Activated naive CD8-positive, alpha-beta T cell treated with anti-CD3 and anti-CD28 coated beads, Interleukin-2, amount 50 U/mL, for 24 hours (primary cell): ENCODE measurements at places on chromosomes 1 and 21.

- DNase-seq: no peak
These were observed 110.4 kb downstream of the PATJ start for GRCh38 chr1:61852670-61853015.

GRCh38 chr1:52795464-52795863 lies 47.1 kb upstream of the ZYG11A start:
- DNase-seq: no peak

- no peak for DNase-seq
These were observed 15.9 kb downstream of the NUF2 start for GRCh38 chr1:163337631-163338030.

DNA sequence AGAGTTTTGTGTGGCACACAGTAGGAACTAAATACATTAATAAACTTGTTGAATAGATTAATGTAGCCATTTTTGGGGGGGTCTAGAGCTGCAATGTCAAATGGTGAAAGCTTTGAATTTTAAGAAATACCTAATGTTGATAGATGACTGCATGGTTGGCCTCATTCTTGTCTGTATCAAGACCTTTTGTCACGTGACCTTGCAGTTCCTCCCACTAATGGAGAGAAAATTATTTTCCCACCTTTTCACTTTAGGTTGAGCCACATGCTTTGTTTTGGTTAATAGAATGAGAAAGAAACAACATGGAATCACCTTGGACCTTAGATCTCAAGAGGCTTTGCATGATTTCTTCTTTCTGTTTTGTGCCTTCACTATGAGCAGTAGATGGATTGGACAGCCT lies 223.6 kb upstream of the DEPDC1 start:
- no peak for DNase-seq

GRCh38 chr1:209862391-209863356 lies 34.9 kb downstream of the UTP25 start:
- no peak for DNase-seq

DNA sequence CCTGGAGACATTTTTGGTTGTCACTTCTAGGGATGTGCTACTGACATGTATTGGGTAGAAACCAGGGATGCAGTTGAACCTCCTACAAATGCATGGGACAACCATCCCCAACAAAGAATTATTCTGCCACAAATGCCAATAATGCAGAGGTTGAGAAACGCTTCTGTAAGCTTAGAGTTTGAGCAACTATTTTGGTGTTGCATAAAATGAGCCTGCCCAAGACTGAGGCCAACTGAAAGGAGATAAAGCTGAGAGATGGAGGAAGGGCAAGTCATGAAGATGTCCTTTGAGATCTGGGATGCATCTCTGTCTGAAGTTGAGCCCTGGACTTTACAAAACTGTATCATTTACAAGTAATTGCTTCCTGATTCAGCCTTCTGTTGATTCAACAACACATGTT lies 106.9 kb downstream of the KCNJ15 start:
- no peak for DNase-seq

DNA sequence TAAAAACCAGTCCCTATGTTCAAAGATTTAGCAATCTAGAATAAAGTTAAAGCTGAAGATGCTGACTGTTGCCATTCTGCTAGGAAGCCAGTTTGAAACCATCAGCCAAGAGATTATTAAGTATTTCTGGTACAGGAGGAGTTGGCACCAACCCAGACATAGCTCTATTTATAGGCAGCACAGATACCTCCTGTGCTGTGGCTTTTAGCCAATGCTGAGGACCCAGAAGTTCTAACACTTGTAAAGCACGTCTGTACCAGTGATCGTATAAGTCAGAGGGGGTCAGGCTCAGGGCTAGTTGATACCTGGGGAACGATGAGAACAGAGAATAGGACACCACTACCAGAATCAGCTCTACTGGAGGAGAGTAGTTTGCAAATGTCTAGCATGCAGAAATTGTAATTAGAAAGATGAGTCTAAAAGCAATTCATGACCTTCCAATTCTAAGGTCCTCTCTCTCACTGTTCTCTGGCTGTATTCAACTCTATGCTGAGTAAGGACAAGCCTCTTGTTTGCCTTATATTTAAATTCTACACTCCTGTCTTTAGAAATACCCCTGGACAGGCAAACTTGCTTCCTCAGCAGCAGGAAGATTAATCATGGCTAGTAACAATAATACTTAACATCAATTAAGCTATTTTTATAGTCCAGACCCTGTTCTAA lies 96.8 kb upstream of the PALMD start:
- DNase-seq: no peak

DNA sequence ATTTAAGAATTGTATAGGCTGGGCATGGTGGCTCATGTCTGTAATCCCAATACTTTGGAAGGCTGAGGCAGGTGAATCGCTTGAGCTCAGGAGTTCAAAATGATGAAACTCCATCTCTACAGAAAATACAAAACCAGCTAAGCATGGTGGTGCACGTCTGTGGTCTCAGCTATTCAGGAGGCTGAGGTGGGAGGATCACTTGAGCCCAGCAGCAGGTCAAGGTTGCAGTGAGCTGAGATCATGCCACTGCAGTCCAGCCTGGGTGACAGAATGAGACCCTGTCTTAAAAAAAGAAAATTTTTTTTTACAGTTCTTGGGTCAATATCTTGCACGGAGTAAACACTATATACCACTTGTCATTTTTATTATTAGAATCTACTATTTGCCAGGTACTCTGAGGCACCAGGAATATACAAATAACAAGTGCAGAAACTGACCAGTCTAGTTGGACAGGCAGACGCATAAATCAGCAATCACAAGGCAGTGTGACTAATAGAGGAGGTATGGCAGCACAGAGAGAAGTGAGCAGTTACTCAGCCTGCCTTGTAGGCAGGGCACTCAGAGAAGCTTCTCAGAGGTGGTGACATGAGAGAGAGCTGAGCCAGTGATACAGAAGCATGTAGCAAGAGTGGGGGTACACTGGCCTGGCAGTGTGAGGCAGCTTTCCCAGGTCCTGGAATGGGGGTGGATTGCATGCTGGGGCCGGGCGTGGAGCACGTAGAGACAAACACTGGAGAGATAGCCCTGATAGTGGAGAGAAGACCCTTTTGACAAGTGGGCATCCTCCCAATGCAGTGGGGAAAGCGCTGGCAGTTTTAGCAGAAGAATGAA lies 8.0 kb downstream of the PHLDA3 start:
- DNase-seq: no peak

DNA sequence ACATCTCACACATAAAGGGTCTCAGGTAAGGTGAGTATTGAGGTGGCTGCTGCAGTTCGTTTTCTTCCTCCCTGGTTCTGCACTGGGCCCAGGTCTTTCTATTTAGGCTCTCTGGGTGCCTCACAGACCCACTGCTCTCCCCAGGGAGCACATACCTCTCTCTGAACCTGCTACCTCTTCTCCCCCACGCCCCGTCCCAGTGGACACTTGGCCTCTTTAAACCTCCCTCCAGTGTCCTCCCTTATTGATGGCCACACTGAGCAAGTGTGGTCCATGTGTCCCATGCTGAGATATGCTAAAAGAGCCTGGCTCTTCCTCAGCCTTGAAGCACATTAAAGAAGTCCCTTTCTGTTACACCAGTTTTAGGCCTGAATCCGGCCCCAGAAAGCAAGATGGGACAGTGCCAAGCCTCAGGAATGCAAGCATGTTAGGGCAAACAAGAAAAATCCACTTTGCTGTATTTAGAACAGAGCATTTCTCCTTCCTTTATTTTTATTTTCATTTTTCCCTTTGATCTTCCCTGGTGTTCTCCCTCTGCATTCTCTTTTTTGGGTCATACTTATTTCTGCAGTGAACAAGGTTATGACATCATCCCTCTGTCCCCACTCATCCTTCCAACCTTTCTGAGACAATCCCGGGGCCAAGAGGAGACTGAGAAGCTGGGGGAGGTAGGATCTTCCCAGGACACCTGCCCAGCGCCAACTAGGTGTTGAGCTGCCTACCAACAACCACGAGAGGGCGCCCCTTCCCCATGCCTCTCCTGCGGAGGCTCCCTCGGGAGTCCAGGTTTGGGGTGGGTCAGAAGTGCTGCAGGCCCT lies 5.0 kb upstream of the CHI3L2 start:
- peak; percentile 88 for DNase-seq
